CD4-positive, alpha-beta T cell treated with Interleukin-2 at 100 ng/mL for 4 hours (primary cell): ENCODE measurements at places on chromosomes 6 and 20.
A peak's percentile ranks its signal among the peaks of the same experiment; 100 is the strongest.

DNA sequence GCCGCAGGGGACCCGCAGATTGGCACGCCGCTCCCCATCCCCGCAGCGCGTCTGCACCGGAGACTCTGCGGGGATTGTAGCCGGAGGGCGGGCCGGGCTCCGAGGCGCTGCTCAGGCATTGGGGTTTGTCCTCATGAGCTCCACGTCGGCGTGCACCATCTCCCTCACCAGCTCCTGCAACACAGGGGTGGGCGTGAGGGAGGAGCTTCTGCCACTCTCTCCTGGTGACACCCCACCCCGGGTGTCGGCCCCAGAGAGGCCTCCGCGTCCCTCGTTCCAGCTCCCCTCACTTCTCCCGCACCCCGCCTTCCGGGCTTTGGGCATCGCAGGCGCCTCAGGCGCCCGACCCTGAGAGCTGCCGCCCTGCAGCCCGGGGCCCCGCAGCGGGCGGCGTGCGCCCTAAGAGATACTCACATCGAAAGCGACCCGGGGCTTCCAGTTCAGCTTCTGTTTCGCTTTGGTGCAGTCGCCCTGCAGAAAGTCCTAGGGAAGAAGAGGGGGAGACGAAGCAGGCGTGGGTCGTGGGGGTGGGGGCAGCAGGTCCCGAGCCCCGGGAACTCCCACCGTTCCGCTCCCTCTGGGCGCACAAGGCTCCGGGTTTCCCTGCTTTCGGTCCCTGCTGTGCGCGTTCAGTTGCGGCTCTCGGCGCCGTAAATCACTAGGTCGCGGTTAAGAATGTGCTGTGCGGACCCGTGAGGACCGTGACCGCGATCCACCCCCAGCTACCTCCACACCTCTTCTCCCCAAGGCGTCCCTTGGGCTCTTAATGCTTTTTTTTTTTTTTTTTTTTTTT lies 14.5 kb downstream of the FOXC1 start:
- DNase-seq, result no peak

- no peak for DNase-seq
Measured at GRCh38 chr6:140711019-140711613, 1336.7 kb upstream of the CITED2 start.

GRCh38 chr20:62134735-62135231 lies 8.4 kb downstream of the PSMA7 start:
- no peak for DNase-seq

- no peak for DNase-seq
Measured at GRCh38 chr6:2558861-2559801, 191.6 kb downstream of the MYLK4 start.

GRCh38 chr20:10429443-10429981 lies 4.5 kb downstream of the MKKS start:
- DNase-seq, result no peak

DNA sequence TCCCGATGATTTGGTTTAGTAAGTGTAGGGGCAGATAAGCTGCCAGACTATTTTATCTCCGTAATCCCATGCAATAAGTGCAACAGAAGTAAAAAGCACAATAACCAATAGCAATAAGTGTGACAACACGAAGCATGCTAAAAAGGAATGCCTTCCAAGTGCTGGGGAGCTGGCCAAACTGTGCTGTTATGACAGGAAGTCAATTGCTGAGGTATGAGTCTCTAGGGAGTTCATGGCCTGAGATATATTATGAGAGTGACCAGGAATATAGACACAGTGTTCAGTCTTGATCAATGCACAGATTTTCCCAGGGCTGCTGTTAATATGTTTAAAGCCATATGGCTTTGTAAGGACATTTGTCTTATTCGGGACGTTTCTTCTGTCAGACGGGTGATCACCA lies 10.5 kb upstream of the ANGPT4 start:
- DNase-seq, result no peak

DNA sequence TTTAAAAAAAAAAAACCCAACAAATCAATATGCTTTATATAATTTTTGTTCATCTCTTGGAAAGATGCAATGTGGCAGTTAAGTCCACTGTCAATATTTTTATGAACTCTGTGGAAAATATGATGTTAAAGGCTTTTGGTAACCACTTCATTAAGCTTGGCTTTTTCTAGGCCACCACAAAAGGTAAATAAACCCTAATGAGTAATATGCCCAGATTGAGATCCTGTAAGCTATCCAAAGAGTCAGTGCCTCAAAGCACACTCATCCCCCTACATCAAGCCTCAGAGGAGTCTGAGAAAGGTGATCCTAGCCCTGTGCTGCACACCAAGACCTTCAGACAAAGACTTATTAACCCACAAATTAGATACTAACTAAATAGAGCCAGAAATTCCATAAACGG lies 121.1 kb downstream of the CDC5L start:
- no peak for DNase-seq

DNA sequence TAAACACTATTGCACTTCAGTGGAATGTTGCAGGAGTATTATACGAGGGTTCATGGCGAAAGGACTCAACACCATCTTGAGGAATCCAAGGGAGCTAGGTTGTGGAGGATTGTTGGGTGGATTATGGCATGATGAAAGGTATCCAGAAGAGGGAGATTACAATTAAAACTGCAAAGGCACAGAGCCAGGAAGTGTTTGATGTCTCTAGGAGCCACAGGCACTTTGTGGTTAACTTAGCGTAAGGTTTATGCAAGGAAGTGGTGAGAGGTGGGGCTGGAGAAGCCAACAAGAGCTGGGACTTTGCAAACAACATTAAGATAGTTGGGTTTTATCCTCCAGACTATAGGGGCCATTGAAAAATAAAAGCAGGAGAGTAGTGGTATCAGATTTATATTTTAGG lies 86.6 kb upstream of the TPD52L1 start:
- peak; percentile 19 for DNase-seq

DNA sequence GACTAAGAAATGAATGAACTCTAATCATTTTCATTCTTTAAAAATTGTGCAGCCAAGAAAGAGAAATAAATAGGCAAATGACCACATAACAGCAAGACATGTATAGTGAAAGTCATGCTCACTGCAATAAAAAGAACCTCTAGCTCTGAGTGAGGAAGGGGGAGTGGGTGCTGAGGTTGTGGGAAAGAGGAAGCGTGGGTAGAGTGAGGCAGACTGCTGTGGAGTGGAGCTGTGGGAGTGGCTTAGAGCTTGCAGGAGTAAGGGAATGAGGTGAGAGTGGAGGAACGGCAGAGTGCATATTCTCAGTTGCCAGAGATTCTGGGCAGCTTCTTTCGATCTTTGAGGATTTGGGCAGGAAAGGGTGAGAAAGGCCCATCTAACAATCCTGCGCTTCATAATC lies 10.4 kb downstream of the DEFB129 start:
- no peak for DNase-seq

GRCh38 chr20:11219192-11219591 lies 545.4 kb upstream of the JAG1 start:
- no peak for DNase-seq

DNA sequence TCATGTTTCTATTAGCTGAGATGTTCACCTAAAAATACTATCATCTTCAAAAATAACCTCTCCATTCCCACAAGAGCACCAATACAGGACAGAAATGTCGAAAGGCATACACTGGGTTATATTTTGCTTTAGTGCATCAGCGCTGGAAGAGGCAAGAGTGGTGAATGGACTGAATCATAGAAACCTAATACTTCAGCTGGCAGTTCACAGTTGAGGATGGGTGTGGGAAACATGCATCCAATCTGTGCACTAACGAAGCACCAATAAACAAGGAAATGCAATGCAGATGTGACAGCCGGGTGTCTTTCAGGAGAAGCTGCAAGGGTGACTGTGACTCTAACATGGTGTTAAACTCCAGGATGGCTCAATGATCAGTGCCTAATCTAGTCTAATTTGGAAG lies 365.8 kb downstream of the ESR1 start:
- no peak for DNase-seq

DNA sequence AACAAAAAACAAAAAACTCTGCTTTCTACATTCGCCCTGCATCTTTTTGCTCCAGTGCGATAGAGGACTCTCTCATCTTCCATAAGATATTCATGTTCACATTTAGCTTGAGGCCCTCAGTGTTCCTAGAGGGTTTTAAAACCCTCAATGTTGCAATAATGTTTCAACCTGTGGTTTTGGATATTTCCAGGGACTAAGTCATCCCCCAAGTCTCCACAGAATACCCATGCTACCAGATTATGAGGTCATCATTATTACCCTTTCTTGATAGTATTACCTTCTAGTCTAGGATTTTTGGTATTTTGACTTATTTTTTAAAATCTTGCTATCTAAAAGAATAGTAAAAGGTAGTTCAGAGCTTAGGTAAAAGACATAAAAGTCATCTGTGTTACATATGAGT lies 480.5 kb upstream of the ID4 start:
- no peak for DNase-seq

DNA sequence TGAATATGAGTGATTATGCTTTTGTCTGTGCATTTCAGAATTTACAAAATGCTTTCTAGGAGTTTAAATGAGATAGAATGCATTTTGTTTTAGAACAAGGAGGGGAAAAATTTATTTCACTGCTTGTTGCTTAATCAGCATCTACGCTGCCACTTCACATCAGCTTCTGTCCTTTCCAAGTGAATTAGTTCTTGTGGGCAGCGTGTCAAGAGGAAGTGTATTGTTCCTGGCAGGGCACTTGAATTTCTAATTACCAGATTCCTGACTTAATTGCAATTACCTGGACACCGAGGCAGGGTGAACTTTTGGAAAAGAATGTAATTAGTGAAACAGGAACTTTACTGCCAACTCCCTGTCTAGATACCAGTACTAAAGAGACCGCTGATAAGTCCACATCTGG lies 263.5 kb downstream of the TMEM242 start:
- no peak for DNase-seq

DNA sequence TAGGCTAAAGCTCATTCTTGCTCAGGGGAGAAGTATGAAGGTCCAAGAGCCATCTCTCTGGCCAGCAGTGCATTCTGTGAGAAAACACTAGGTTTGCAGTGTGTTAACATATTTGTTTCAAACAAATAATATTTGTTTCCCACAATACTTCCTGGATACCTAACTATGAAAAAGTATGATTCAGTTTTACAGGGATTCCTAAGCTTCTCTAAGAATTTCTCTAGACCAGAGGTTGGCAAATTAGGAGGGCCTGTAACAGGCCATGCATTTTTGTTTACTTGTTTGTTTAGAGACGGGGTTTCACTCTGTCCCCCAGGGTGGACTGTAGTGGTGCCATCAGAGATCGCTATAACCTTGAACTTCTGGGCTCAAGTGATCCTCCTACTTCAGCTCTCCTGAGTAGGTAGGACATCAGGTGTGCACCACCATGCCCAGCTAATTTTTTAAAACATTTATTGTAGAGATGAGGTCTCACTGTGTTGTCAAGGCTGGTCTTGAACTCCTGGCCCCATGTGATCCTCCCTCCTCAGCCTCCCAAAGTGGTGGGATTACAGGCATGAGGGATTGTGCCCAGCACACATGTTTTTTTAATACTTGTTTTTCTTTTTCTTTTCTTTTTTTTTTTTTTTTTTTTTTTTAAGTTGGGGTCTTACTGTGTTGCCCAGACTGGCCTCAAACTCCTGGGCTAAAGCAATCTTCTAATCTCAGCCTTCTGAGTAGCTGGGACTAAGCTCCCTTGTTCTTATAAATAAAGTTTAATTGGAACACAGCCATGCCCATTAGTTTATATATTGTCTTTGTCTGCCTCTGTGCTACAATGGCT lies 71.7 kb downstream of the ADGRG6 start:
- DNase-seq, result no peak

DNA sequence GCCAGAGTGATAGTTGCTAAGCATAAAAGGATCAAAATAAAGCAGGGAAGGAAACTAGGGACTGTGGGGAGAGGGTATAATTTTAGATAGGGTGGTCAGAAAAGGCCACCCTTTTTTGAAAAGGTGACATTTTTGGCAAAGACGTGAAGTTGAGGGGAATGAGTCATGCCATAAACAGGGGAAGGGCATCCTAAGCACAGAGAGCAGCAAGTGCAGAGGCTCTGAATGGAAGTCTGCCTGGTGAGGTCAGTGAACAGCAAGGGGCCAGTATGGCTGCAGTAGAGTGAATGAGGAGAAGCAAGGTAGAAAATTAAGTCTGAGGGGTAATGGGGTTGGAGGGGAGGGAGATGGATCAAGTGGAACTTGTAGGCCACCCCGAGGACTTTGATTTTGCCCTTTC lies 2.4 kb downstream of the KLC4 start:
- DNase-seq, result no peak

GRCh38 chr20:41191562-41192500 lies 54.5 kb downstream of the PLCG1 start:
- DNase-seq, result no peak

DNA sequence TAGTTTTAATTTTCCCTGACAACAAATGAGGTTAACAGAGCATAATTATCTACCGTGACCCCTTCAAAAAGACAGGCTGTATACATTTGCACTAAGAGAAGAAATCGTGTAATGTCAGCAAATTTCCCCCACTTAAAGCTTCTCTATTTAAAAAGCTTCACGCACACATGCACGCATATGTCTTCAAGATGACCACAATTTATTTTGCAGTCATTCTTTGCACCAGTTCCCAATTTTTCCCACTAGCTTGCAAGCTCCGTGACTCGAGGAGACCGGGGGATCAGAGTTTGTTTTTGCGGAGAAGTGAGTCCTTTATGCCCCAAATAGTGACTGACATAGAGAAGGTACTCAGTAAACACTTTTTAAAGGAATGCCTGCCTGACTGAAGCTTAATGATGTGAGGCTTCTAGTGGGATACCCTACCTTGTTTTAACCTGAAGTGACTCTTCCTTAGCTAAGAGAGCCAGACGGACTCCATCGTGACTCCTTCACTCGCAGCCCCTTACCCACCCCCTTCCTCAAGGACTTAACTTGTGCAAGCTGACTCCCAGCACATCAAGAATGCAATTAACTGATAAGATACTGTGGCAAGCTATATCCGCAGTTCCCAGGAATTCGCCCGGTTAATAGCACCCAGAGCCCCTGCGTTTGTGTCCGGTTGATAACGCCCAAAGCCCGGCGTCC lies 9.3 kb upstream of the NQO2 start:
- DNase-seq, result peak; percentile 36

GRCh38 chr6:90082847-90083246 lies 188.6 kb downstream of the GJA10 start:
- no peak for DNase-seq

GRCh38 chr6:158843751-158844683 lies 24.8 kb upstream of the EZR start:
- DNase-seq, result no peak

DNA sequence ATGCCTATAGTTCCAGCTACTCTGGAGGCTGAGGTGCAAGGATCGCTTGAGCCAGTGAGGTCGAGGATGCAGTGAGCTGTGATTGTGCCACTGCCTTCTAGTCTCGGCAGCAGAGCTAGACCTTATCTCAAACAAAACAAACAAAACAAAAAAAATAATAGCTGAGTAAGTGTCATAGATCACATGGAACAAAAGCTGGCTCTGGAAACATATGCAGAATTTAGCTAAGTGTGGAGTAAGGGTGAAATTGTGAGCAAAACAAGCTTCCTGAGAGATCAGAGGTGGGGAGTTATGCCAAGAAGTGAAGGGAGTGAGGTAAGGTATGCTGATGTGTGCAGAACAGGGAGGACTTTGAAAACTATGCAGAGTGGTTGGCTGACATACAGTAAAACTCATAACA lies 18.7 kb downstream of the SGK1 start:
- no peak for DNase-seq

GRCh38 chr6:74287932-74288331 lies 591.9 kb downstream of the CD109 start:
- no peak for DNase-seq
